NCI-H187 (cell line): ENCODE measurements at places on chromosomes 7 and 10.

DNA sequence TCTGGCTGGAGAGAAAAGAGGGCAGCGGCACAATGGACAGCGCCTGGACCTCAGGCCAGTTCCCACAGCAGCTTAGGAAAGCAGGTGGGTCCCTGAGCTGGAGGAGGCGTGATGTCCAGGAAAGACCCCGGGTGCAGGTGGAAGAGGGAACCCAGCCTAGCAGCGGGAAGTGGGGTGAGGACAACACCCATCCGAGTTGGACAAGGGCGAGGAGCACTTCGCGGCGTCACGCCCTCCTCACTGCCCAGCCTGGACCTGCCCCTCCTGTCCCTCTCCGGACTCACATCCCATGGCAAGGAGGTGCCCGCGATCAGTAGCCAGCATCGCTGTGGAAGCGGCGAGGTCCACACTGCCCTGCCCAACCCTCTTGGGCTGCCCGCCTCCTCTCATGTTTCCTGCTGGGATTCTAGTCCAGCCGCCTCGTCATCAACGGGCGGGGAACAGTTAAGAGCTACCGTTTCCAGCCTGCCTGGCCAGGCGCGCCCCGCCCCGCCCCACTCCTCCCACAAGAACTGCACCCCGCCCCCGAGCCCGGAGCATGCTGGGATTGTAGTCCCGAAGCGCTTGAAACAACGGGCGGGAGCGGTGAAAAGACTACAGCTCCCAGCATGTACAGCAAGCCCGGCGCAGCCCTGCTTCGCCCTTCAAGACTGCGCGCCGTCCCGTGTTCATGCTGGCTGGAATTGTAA lies 930.6 kb upstream of the ZNF722 start:
- DNase-seq, result no peak

DNA sequence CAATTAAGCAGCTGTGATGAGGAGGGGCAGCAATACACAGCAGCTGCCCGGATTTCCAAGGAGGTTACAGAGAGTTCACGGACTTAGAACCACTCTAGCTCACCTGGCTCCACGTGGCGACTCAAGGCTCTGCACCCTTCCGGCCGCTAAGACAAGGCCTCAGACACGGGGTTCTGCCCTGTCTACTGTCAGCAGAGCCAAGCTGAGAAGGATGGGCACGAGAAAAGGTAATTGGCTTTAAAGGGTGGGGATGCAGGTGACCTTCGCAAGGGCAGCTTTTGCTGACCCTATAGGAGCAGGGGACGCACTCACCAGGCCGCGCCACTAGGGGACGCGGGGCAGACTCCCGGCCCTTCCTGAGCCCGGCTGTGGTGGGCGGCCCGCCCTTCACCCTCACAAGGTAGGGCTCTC lies 152.4 kb downstream of the KIF20B start:
- DNase-seq, result no peak

GRCh38 chr7:72078301-72078700 lies 333.8 kb downstream of the CALN1 start:
- DNase-seq, result no peak

- peak; percentile 43 for DNase-seq
Observed at GRCh38 chr10:95295031-95295755, 4.4 kb upstream of the PDLIM1 start.

- no peak for DNase-seq
Observed at GRCh38 chr10:130453721-130454542, 317.7 kb downstream of the GLRX3 start.

GRCh38 chr10:61606959-61607907 lies 55.5 kb upstream of the CABCOCO1 start:
- DNase-seq, result no peak

- DNase-seq, result no peak
Observed at GRCh38 chr7:83427884-83428283, 221.1 kb downstream of the SEMA3E start.

DNA sequence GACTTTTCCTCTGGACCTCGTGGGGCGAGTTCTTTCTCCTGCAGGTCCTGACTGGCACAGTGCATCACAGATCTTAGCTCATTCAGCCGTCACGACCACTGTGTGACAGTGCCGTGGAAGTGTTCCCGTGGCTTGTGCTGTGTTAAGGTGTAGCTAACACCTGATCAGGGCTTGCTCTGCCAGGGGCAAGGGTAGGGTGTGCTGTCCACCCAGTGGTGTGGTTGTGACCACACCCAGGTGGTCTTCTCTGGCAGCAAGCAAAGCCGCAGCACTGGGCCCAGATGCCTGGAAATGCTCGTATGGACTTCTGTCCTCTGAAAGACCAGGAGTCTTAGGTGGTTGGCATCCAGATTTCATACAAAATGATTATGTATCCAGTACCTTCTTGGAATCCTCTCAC lies 86.2 kb downstream of the GLRX3 start:
- DNase-seq, result no peak

GRCh38 chr7:38748056-38748610 lies 117.0 kb upstream of the AMPH start:
- DNase-seq, result no peak

GRCh38 chr7:15720849-15721471 lies 34.5 kb upstream of the MEOX2 start:
- DNase-seq, result no peak

GRCh38 chr7:42805601-42806000 lies 106.3 kb downstream of the C7orf25 start:
- no peak for DNase-seq

GRCh38 chr10:72513910-72514309 lies 112.0 kb downstream of the MICU1 start:
- DNase-seq, result no peak

- no peak for DNase-seq
Observed at GRCh38 chr10:53548664-53549063, 776.1 kb upstream of the MBL2 start.

DNA sequence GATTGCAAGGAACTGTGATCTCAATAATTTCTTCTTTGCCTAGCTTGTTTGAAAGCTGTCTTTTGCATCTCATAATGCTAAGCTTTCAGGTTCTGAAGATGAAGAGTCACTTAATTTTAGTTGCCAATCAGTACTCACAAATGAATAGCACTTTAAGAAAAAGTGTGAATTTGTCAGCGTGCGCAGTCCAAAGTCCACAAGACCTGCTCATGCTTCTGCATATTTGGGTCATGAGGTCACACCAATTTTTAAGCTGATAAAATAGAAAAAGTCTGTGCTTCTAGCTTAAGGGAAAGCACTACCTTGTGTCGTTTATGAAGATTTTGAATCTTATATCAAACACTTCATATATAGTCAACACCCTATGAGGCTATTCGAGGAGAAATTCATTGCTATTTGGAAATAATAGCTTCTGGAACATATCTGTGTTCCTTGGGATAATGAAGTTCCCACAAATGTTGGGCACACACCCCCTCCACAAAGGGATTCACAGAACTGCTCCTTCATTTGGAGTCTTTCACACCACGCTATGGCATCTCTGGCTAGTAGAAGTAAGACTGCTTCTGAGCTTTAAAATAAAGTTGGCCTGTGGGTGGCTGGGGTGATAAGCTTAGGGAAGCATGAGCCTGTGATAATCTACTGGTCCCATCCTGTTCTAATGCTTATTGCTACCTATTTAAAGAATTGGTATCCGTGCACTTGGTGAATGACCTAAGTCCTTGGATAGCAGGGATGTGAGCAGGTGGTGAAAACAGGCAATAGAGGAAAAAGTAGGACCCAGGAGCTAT lies 33.3 kb downstream of the A1CF start:
- no peak for DNase-seq

DNA sequence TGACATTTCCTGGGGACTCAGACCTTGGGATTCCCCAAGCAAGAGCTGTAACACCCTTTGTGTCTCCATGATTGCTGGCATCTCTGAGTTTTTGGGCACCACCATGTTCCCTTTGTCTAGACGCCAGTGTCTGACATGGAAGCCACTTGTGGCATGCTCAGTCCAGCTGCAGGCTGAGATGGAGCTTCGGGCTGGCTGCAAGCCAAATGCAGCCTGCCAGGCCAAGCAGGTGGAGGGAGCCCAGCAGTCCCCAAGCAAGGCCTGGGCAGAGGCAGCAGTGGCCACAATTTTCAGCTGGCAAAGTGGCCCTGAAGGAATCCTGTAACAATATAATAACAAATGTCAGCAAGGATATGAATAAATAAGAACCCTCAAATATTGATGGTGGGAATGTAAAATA lies 86.2 kb upstream of the ABCB5 start:
- DNase-seq, result no peak

GRCh38 chr7:142438235-142438922 lies 180.5 kb upstream of the PRSS58 start:
- DNase-seq, result no peak

GRCh38 chr7:153887749-153888569 lies 164.2 kb upstream of the DPP6 start:
- no peak for DNase-seq

DNA sequence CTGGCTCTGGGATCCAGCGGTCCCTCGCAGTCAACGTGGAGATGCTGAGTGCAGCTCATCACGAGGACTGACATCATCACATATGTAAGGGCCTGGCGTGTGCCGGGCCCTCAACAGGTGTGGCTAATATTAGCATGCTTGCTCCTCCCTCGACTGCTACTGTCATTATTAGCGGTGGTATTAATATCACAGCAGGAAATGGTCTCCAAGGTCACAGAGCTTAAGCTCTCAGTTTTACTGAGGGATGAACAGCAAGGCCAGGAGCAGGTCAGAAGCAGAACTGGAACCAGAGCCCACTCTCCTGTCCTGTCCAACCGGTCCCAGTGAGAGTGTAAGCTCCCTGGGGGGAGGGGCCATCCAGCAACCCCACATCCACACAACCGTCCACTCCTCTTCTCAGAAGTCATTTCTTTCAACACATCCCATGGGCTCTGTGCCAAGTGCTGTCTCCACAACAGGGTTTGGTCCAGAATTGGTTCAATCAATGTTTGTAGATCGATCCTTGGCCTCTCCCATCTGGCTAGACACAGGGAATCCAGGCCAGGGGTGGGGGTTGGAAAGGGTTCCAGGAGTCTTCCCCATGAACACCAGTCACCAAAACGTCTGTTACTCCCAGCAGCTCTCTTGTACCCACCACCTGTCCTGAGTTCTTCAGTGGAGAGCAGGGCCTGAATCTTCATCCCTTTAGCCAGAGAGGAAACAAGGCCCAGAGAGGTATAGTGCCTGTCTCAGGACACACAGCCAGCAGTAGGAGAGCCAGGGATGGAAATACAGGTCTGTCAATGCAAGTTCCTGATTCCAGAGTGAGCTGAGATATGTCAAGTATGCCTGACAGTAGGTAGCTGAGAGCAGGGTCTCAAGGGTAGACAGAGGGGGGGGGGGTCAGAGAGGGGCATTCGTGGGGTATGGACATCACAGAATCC lies 45.3 kb upstream of the ZMIZ1 start:
- no peak for DNase-seq
